ENCODE measurements at places on chromosomes 4 and X.

DNA sequence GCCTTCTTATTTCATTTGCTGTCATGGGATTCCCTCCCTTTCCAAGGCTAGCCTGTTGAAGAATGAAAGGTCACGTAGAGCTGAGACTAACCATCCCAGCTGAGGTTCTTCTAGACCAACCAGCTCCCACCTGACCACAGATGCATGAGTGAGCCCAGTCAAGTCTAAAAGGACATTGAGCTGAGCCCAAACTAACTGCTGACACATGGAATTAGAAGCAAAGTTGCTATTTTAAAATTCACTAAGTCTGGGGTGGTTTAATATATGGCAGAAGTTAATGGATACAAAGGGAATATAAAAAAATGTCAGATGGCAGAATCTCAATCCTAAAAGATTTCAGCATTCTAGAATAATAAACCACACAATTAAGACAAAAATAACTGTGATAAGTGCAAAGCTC, 118.9 kb upstream of the RASGEF1B start:
- no peaks in the 10 kb centered on the region for H3K36me3 ChIP-seq
- no peak overlapping the region for H3K4me3 ChIP-seq
- no peak for DNase-seq
- no peak overlapping the region for H3K27ac ChIP-seq

GRCh38 chrX:16804923-16805464, 18.7 kb downstream of the TXLNG start:
- no peaks in the 10 kb centered on the region for H3K4me1 ChIP-seq
- no peak overlapping the region for H3K4me3 ChIP-seq
- no peaks in the 10 kb centered on the region for H3K36me3 ChIP-seq
- no peaks in the 10 kb centered on the region for H3K27me3 ChIP-seq
- DNase-seq, result no peak

DNA sequence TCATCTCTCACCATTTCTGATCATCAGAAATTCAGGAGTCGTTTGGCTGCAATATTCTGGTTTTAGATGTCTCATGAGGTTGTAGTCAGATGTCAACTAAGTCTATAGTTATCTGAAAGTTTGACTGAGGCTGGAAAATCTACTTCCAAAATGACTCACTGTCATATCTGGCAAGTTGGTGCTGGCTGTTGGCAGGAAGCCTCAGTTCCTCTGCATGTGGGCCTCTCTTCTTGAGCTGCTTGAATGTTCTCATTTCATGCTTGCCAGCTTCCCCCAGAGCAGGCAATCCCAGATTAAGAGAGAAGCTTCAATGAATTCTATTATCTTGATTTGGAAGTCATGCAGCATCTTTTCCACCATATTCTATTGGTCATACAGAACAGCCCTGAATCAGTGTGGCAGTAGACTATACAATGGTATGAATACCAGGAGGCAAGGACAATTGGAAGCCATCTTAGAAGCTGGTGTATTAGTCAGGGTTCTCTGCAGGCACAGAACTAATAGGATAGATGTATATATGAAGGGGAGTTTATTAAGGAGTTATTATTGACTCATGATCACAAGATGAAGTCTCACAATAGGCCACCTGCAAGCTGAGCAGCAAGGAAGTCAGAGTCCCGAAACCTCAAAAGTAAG, 46.8 kb upstream of the ELF2 start:
- no peak for DNase-seq
- no peak overlapping the region for H3K27ac ChIP-seq
- no peaks in the 10 kb centered on the region for H3K36me3 ChIP-seq

GRCh38 chrX:118249146-118249545, 96.8 kb upstream of the WDR44 start:
- no peaks in the 10 kb centered on the region for H3K27me3 ChIP-seq
- no peak overlapping the region for H3K4me3 ChIP-seq
- DNase-seq, result no peak
- H3K4me1 ChIP-seq, result no peaks in the 10 kb centered on the region

DNA sequence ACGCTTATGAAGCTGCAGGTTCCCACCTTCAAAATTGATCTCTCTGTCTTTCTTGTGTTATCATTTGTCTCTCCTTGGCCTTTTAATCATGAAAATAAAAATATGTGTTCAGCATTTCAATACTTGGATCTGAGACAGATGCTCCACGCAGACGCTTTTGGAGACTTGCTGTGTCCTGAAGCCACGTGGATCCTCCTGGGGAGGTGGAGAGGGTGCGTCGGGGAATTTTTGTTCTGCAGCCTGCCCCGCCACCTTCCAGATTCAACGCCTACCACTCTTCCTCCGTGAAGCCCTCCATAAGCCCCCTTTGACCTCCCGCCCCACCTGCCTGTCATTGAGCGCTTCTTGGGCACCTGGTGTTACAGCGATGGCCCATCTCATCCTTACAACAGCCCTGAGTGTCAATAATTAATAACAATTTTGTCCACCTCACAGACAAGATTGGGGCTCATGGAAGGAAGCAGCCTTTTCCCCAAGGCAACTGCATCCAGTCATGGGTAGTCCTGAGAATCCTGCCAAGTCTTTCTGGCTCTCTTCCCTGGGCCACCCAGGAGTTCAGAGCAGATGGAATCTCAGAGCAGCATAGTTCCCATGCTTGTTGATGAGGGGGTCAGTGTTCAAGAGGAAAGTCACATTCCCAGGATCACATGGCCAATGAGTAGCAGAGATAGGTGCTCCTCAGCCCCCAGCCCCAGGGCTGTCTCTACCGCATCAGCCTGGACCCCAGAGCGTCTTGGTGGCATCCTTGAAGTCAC, 172.6 kb upstream of the PSAPL1 start:
- H3K27ac ChIP-seq, result no peak overlapping the region
- no peaks in the 10 kb centered on the region for H3K27me3 ChIP-seq
- H3K36me3 ChIP-seq, result no peaks in the 10 kb centered on the region
- no peaks in the 10 kb centered on the region for H3K4me1 ChIP-seq
- no peak for DNase-seq

DNA sequence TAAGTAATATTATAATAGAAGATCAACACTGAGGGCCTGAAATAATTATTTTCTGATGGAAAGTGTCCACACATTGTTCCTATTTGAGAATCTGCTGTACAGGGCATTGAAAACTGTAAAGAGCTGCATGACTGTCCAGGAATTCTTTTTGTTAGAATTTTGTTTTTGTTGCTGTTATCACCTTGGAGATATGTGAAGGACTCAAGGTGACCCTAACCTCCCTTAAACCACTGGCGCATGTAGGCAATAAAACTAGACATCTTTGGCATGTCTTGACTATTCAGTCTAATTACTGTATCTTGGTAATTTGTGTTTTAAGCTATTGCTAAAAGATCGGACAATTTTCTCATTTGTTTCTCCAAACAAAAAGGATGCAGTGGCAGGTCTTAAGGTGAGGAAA, 55.5 kb upstream of the SMIM10 start:
- H3K27me3 ChIP-seq, result no peaks in the 10 kb centered on the region
- no peak for DNase-seq
- H3K27ac ChIP-seq, result no peak overlapping the region
- no peaks in the 10 kb centered on the region for H3K4me1 ChIP-seq
- no peaks in the 10 kb centered on the region for H3K36me3 ChIP-seq

- no peaks in the 10 kb centered on the region for H3K27me3 ChIP-seq
- no peak overlapping the region for H3K27ac ChIP-seq
- no peak for DNase-seq
- no peaks in the 10 kb centered on the region for H3K4me1 ChIP-seq
Measured at GRCh38 chrX:31384471-31384870, 312.6 kb upstream of the FTHL17 start.

- DNase-seq, result no peak
- H3K4me1 ChIP-seq, result no peaks in the 10 kb centered on the region
- H3K4me3 ChIP-seq, result no peak overlapping the region
- no peak overlapping the region for H3K27ac ChIP-seq
- H3K27me3 ChIP-seq, result no peaks in the 10 kb centered on the region
Measured at GRCh38 chr4:124631760-124632159, 80.8 kb downstream of the ANKRD50 start.

GRCh38 chr4:65589331-65589730, 81.0 kb downstream of the EPHA5 start:
- H3K4me1 ChIP-seq, result no peaks in the 10 kb centered on the region
- no peak overlapping the region for H3K27ac ChIP-seq
- H3K36me3 ChIP-seq, result no peaks in the 10 kb centered on the region
- H3K4me3 ChIP-seq, result no peak overlapping the region
- no peaks in the 10 kb centered on the region for H3K27me3 ChIP-seq

DNA sequence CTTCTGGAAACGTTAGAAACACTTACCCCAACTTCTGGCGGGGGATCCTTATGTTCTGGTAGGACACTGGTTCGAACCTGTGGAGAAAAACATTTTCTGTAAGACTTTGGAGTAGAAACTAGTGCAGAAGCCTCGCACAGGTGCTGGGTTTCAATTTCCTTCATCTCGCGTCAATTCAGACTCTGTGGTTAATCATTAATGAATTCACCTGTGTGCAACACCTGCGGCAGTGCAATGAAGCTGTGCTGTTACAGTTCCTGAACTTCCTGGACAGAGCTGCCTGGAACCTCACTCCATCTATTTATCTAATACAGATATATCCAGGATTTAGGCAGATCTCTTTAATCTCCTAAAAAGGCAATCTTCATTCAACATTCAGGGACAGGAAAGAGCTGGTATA, 531.4 kb downstream of the INPP4B start:
- no peak overlapping the region for H3K4me3 ChIP-seq
- H3K27me3 ChIP-seq, result no peaks in the 10 kb centered on the region
- no peak for DNase-seq
- H3K4me1 ChIP-seq, result peaks cover 27% of the 10 kb centered on the region
- peaks cover 27% of the 10 kb centered on the region for H3K36me3 ChIP-seq

- H3K4me3 ChIP-seq, result no peak overlapping the region
- no peaks in the 10 kb centered on the region for H3K36me3 ChIP-seq
- no peaks in the 10 kb centered on the region for H3K4me1 ChIP-seq
- no peaks in the 10 kb centered on the region for H3K27me3 ChIP-seq
- no peak for DNase-seq
Measured at GRCh38 chrX:64580035-64580434, 184.8 kb upstream of the MTMR8 start.

GRCh38 chr4:126242679-126243390, 928.1 kb downstream of the FAT4 start:
- H3K4me3 ChIP-seq, result no peak overlapping the region
- no peak for DNase-seq
- no peaks in the 10 kb centered on the region for H3K36me3 ChIP-seq
- no peaks in the 10 kb centered on the region for H3K4me1 ChIP-seq
- H3K27ac ChIP-seq, result no peak overlapping the region
- no peaks in the 10 kb centered on the region for H3K27me3 ChIP-seq

DNA sequence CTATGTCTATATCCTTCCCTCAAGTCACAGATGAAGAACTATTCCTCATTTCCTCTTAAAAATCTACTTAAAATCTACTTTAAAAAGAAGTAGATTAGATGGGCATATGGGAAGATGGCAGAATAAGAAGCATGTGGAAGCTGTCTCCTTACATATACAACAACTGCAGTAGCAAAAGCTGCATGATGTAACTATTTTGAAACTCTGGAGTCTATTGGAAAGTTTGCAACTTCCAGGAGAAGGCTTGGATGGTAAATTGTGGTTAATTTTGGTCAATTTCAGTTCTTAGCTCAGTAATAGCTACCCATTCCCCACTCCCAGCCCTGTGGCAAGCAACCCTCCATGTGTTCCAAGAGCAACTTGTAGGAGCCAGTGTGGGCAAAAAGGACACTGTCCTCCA, 36.9 kb downstream of the MORC4 start:
- H3K27me3 ChIP-seq, result no peaks in the 10 kb centered on the region
- no peak overlapping the region for H3K4me3 ChIP-seq
- no peak overlapping the region for H3K27ac ChIP-seq
- H3K36me3 ChIP-seq, result no peaks in the 10 kb centered on the region
- no peak for DNase-seq

DNA sequence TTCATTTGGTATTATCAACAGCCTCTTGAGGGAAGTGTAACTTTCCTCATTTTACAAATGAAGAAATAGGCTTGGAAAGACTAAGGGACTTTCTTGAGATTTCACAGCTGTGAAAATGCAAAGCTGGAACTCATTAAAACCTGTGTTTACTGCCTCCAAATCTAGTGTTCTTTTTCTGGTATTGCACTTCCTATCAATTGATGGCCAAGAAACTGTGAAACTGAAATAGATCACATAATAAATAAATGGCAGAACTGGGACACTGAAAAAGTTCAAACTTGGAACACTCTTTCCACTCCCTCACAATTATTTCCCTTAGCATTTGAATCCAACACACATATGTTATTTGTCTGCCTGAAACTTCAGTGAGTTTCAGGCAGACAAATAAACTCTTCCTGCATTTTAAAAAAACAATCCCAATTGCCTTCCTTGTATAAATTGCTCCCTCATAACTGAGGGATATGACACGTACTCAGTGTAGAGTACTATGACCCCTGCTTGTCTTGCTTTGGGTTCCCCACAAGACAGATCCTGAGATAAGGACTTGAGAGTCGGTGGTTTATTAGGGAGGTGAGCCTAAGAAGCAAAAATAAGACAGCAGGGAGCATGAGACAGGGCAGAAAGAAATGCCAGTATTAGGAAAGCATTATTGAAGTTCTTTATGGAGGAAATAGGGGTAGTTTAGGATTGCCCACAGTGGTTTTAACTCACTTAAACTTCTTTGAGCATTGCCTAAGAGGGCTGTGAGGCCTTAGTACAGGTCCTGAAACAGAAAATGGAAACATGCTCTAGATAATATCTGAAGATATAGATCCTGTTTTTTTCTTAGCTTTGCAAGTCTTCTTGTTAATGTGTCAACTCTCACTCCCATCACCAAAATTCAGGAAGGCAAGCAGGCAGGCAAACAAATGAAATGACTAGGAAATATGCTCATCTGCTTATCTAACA, 33.9 kb downstream of the RTL3 start:
- H3K27ac ChIP-seq, result no peak overlapping the region
- no peaks in the 10 kb centered on the region for H3K36me3 ChIP-seq
- DNase-seq, result no peak
- no peaks in the 10 kb centered on the region for H3K27me3 ChIP-seq
- H3K4me1 ChIP-seq, result no peaks in the 10 kb centered on the region

- no peak for DNase-seq
- no peak overlapping the region for H3K4me3 ChIP-seq
- H3K36me3 ChIP-seq, result no peaks in the 10 kb centered on the region
- H3K27me3 ChIP-seq, result no peaks in the 10 kb centered on the region
- no peaks in the 10 kb centered on the region for H3K4me1 ChIP-seq
- no peak overlapping the region for H3K27ac ChIP-seq
Measured at GRCh38 chrX:69323786-69324720, 158.8 kb upstream of the PJA1 start.

GRCh38 chr4:103100691-103101090, 1.1 kb upstream of the BDH2 start:
- no peak overlapping the region for H3K27ac ChIP-seq
- no peak for DNase-seq
- no peaks in the 10 kb centered on the region for H3K36me3 ChIP-seq
- no peaks in the 10 kb centered on the region for H3K27me3 ChIP-seq
- H3K4me3 ChIP-seq, result no peak overlapping the region

DNA sequence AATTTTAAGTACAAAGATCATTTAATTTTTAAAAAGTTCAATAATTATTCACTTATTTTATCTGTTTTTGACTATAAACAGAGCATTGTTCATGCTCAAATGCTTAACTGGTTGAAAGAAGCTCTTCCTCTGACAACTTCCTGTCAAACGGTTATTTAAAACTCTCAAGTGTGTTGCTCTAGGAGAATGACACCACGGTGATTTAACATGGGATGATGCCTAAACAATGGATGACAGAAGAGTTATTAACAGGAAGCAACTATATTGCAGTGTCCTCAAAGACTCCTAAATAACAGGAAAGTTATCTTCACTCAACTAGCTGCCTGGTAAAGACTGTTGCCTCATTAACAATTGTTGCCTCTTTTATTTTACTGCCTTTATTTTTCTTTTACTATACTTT, 509.6 kb downstream of the PACRGL start:
- H3K27ac ChIP-seq, result no peak overlapping the region
- H3K4me3 ChIP-seq, result no peak overlapping the region
- H3K4me1 ChIP-seq, result no peaks in the 10 kb centered on the region
- H3K27me3 ChIP-seq, result no peaks in the 10 kb centered on the region
- DNase-seq, result no peak
- no peaks in the 10 kb centered on the region for H3K36me3 ChIP-seq

All from effector memory CD4-positive, alpha-beta T cell (primary cell).